WTC11 (cell line): ENCODE measurements at places on chromosomes 3 and 15. TPM values are rescaled to one million over a fixed set of nuclear protein-coding genes. Genes with fewer than 3 reads are reported as not detected.

DNA sequence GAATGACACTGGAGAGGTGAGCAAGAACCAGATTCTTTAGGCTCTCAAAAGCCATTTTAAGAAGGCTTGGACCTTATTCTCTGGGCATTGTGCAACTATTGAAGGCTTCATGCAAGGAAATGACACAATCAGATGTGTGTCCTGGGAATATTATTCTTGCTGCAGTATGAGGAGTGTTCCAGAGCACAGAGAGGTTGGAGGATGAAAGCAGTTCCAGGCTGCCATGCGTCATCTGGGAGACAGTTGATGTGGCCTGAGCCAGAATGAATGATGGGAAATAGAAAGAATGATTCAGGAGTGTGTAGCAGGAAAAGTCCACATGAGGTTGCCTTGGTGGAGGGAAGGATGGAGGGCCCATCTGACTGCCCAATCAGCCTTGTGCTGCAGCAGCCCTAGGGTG lies 123.1 kb downstream of the CHCHD6 start:
- no peaks in the 10 kb centered on the region for H3K4me1 ChIP-seq
- no peak overlapping the region for H3K27ac ChIP-seq
- no peak overlapping the region for H3K4me3 ChIP-seq
- DNase-seq, result no peak
- H3K36me3 ChIP-seq, result peaks cover 1% of the 10 kb centered on the region

- no peaks in the 10 kb centered on the region; the same call in 1 of the 2 replicates for H3K27me3 ChIP-seq
Observed at GRCh38 chr15:92466834-92467233, 73.2 kb downstream of the ST8SIA2 start.

GRCh38 chr3:161489395-161489794 lies 7.2 kb upstream of the OTOL1 start:
- no peaks in the 10 kb centered on the region for H3K27me3 ChIP-seq
- peaks cover 6% of the 10 kb centered on the region for H3K4me1 ChIP-seq
- DNase-seq, result no peak
- H3K36me3 ChIP-seq, result peaks cover 3% of the 10 kb centered on the region; the same call in 1 of the 2 replicates
- no peak overlapping the region for H3K4me3 ChIP-seq

GRCh38 chr3:12227833-12228232 lies 61.0 kb upstream of the PPARG start:
- H3K4me1 ChIP-seq, result peaks cover 16% of the 10 kb centered on the region
- DNase-seq, result no peak
- H3K4me3 ChIP-seq, result no peak overlapping the region

DNA sequence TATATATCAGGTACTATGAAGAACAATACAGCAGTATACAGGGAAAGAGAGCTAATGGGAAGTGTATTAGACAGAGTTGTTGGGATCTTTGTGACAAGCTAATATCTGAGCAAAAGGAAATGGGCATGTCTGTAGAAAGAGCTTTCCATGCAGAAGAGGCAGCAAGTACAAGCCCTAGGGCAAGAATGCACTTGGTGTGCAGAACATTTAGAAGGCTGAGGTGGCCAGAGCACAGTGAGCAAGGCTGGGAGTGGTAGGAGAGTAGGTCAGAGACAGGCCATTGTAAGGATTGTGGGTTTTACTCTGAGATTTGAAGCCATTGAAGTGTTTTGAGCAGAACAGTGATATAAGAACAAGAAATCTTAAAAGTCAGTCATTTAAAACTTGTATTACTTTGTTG lies 353.9 kb upstream of the TGFBR2 start:
- peaks cover 6% of the 10 kb centered on the region; the same call in 1 of the 2 replicates for H3K36me3 ChIP-seq
- H3K4me1 ChIP-seq, result peaks cover 11% of the 10 kb centered on the region
- H3K27me3 ChIP-seq, result peaks cover 11% of the 10 kb centered on the region

GRCh38 chr15:63422891-63423590 lies 41.4 kb upstream of the CA12 start:
- no peak overlapping the region for H3K27ac ChIP-seq
- no peaks in the 10 kb centered on the region; the same call in 1 of the 2 replicates for H3K27me3 ChIP-seq
- peaks cover 5% of the 10 kb centered on the region for H3K36me3 ChIP-seq

DNA sequence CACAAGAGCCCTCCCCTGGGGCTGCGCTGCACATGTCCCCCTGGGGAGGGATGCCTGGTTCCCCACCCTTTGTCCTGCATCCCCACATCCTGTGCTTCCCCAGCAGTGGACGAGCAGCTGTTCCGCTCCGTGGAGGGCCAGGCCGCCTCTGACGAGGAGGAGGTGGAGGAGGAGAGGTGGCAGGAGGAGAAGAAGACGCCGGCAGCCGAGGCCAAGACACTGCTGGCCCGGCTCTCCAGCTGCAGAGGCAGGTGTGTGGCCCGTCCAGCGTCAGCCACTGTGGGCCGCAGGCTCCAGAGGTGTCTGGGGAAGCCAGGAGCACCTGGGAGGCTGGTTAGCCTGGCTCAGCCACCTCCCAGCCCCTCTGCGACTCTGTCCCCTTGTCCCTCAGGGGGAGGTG lies 27.9 kb upstream of the GP9 start:
- DNase-seq, result no peak
- no peak overlapping the region for H3K27ac ChIP-seq
- H3K27me3 ChIP-seq, result peaks cover 19% of the 10 kb centered on the region
- H3K36me3 ChIP-seq, result no peaks in the 10 kb centered on the region
- H3K4me1 ChIP-seq, result no peaks in the 10 kb centered on the region

GRCh38 chr3:192364316-192364715 lies 363.0 kb downstream of the FGF12 start:
- H3K4me3 ChIP-seq, result no peak overlapping the region
- no peak overlapping the region for H3K27ac ChIP-seq
- no peaks in the 10 kb centered on the region for H3K27me3 ChIP-seq
- H3K36me3 ChIP-seq, result no peaks in the 10 kb centered on the region
- H3K4me1 ChIP-seq, result peaks cover 39% of the 10 kb centered on the region
- no peak for DNase-seq

DNA sequence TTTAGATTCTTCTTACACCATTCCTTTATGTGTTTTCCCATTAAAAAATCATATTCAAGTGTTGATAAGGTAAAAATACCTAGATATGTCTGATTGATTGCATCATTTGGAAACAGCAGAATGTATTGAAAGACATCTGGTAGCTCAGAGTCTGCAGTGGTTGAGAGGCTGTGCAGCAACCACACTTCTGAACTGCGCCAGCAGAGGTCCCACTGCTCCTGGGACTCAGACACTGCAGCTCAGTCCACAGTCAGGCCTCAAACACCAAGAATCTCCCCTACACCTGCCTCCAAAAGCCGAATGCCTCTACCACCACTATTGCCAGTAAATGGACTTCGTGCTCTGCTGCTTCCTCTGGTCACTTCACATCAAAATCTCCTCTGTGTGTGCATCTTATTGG lies 176.9 kb upstream of the LMCD1 start:
- no peak overlapping the region for H3K27ac ChIP-seq
- H3K27me3 ChIP-seq, result no peaks in the 10 kb centered on the region
- H3K4me3 ChIP-seq, result no peak overlapping the region
- peaks cover 7% of the 10 kb centered on the region for H3K36me3 ChIP-seq
- DNase-seq, result peak; percentile 64

DNA sequence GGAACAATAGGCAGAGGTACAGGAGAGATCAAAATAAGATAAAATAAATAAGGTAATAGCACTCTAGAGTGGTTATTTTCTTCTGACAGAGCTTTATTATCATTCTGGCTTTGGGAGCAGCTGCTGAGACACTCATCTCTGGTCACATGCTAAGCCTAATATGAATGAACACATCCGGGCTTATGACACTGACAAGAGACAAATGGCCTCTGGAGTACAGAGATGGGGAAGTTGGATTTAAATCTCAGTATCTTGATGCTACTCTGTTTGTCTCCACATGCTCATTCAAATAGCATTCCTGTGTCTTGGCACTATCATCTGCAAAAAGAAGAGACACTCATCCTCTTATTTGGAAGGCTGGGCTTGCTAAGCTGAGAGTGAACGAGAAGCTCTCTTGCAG lies 55.6 kb downstream of the TMEM45A start:
- H3K27ac ChIP-seq, result no peak overlapping the region; the same call in 1 of the 2 replicates
- no peaks in the 10 kb centered on the region for H3K4me1 ChIP-seq
- H3K4me3 ChIP-seq, result no peak overlapping the region
- H3K27me3 ChIP-seq, result no peaks in the 10 kb centered on the region; the same call in 1 of the 2 replicates

GRCh38 chr3:115627180-115628074 lies 4.1 kb downstream of the GAP43 start:
- peaks cover 18% of the 10 kb centered on the region for H3K4me1 ChIP-seq
- H3K36me3 ChIP-seq, result no peaks in the 10 kb centered on the region
- H3K27me3 ChIP-seq, result peaks cover 8% of the 10 kb centered on the region
- DNase-seq, result no peak
- H3K4me3 ChIP-seq, result peak overlapping the region; percentile 14; the same call in 1 of the 2 replicates

Gene APOD
- total RNA-seq, result 0.18 TPM in 1 of 3 replicates, not detected in the others

Gene IGSF10
- total RNA-seq, result 0.60 to 0.70 TPM (median 0.66 TPM) in 3 replicates

Gene TLR9
- total RNA-seq, result not detected in 3 replicates

Gene GRM2
- total RNA-seq, result 2.8 to 4.1 TPM (median 3.7 TPM) in 3 replicates

Gene SAMMSON
- 0.11 to 0.13 TPM (median 0.11 TPM) in 3 replicates for total RNA-seq

Gene FBXL22
- 0.46 to 0.73 TPM (median 0.46 TPM) in 3 replicates for total RNA-seq

Gene CD200
- total RNA-seq, result 46.8 to 56.1 TPM (median 54.1 TPM) in 3 replicates
